WTC11 (cell line): ENCODE measurements at places on chromosomes 6 and 20.

- no peak overlapping the region for H3K27ac ChIP-seq
- no peak overlapping the region for H3K4me3 ChIP-seq
- no peak for DNase-seq
- no peaks in the 10 kb centered on the region for H3K27me3 ChIP-seq
- no peaks in the 10 kb centered on the region for H3K36me3 ChIP-seq
- H3K4me1 ChIP-seq: no peaks in the 10 kb centered on the region
Measured at GRCh38 chr20:1291191-1291741, 25.2 kb downstream of the SNPH start.

- no peak overlapping the region for H3K4me3 ChIP-seq
- peaks cover 1% of the 10 kb centered on the region; the same call in 1 of the 2 replicates for H3K27me3 ChIP-seq
Measured at GRCh38 chr6:167672738-167673137, 154.0 kb upstream of the AFDN start.

- no peak overlapping the region for H3K4me3 ChIP-seq
- DNase-seq: no peak
- no peak overlapping the region for H3K27ac ChIP-seq
- H3K36me3 ChIP-seq: no peaks in the 10 kb centered on the region
- H3K4me1 ChIP-seq: no peaks in the 10 kb centered on the region
- H3K27me3 ChIP-seq: no peaks in the 10 kb centered on the region
Measured at GRCh38 chr6:152769993-152770392, 19.4 kb downstream of the VIP start.

- H3K4me1 ChIP-seq: no peaks in the 10 kb centered on the region
- DNase-seq: no peak
- no peak overlapping the region for H3K27ac ChIP-seq
Measured at GRCh38 chr6:24749297-24749696, 25.4 kb upstream of the GMNN start.

DNA sequence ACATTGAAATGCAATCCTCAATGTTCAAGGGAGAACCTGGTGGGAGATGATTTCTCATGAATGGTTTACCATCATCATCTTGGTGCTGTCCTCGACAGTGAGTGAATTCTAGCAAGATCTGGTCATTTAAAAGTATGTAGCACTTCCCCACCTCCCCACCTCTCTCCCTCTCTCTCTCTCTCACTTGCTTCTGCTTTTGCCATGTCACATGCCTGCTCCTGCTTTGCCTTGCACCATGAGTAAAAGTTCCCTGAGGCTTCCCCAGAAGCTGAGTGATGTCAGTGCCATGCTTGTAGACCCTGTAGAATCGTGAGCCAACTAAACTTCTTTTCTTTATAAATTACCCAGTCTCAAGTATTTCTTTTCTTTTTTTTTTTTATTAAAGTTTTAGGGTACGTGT, 60.5 kb downstream of the DST start:
- no peaks in the 10 kb centered on the region for H3K27me3 ChIP-seq
- peaks cover 45% of the 10 kb centered on the region for H3K36me3 ChIP-seq
- no peaks in the 10 kb centered on the region for H3K4me1 ChIP-seq
- no peak overlapping the region for H3K4me3 ChIP-seq
- DNase-seq: no peak
